ENCODE measurements at places on chromosomes 11 and 22. TPM values are rescaled to one million over a fixed set of nuclear protein-coding genes. Genes with fewer than 3 reads are reported as not detected.

OR51B2 gene
- not detected for total RNA-seq

FGF3 gene
- total RNA-seq, result not detected

MAPK8IP2 gene
- 2.9 TPM for total RNA-seq

OR2D2 gene
- total RNA-seq, result not detected

KCTD14 gene
- total RNA-seq, result 2.5 TPM

OR4D6 gene
- not detected for total RNA-seq

CBX7 gene
- total RNA-seq, result 166 TPM

TPCN2 gene
- 24.2 TPM for total RNA-seq

C1QTNF4 gene
- 6.4 TPM for total RNA-seq

GLYATL1B gene
- total RNA-seq, result not detected

OLFML1 gene
- 10.3 TPM for total RNA-seq

OSBP2 gene
- 3.0 TPM for total RNA-seq

RFPL3 gene
- total RNA-seq, result not detected

MRGPRF gene
- 263 TPM for total RNA-seq

PHF21A gene
- total RNA-seq, result 53.5 TPM

OR8B8 gene
- total RNA-seq, result not detected

CASP5 gene
- total RNA-seq, result not detected

KIRREL3 gene
- total RNA-seq, result 3.3 TPM

INS gene
- total RNA-seq, result not detected

TTLL12 gene
- total RNA-seq, result 13.2 TPM

OR6A2 gene
- not detected for total RNA-seq

CXCR5 gene
- total RNA-seq, result not detected

OR56A4 gene
- not detected for total RNA-seq

MIAT gene
- total RNA-seq, result 1.2 TPM

DBX1 gene
- total RNA-seq, result not detected

LIF gene
- 0.33 TPM for total RNA-seq

TBX10 gene
- not detected for total RNA-seq

QSER1 gene
- 41.0 TPM for total RNA-seq

TRIM29 gene
- total RNA-seq, result 0.33 TPM

ZP1 gene
- not detected for total RNA-seq

TUB gene
- 15.8 TPM for total RNA-seq

C22orf42 gene
- total RNA-seq, result not detected

SMTNL1 gene
- total RNA-seq, result not detected

OR2AT4 gene
- not detected for total RNA-seq

SMCO4 gene
- total RNA-seq, result 6.6 TPM

SLC1A2 gene
- total RNA-seq, result 0.36 TPM

MIOX gene
- total RNA-seq, result not detected

MFRP gene
- not detected for total RNA-seq

SCGB2A2 gene
- total RNA-seq, result not detected

DEFB131B gene
- not detected for total RNA-seq

MUC5AC gene
- total RNA-seq, result not detected

OR51I1 gene
- total RNA-seq, result not detected

MMP8 gene
- total RNA-seq, result not detected

VPS11 gene
- 37.0 TPM for total RNA-seq

KRTAP5-2 gene
- not detected for total RNA-seq

MLC1 gene
- not detected for total RNA-seq

RAB39A gene
- 0.66 TPM for total RNA-seq

RAPSN gene
- not detected for total RNA-seq
